ENCODE measurements at places on chromosomes 13 and 19.
A peak's percentile ranks its signal among the peaks of the same experiment; 100 is the strongest.

GRCh38 chr13:37288057-37288720, 182.7 kb upstream of the CSNK1A1L start:
- DNase-seq, result no peak

DNA sequence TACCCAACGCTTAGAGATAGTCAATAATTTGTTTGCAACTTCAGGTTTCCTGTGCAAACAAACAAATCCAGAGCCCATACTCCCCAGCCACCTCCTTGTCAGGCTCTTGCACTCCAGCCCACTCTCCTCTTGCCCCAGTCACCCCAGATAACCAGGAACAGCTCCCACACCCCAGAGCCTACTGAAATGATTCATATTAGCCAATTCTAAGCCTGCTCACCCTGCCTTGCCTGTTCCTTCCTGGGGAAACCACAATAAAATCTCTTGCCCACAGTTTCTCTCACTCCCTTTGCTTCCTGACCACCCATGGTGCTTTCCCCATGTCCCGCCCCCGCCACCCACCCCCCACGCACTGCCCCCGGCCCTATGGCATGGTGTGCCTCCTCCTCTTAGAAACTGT, 3.8 kb upstream of the ACTL9 start:
- DNase-seq, result no peak

DNA sequence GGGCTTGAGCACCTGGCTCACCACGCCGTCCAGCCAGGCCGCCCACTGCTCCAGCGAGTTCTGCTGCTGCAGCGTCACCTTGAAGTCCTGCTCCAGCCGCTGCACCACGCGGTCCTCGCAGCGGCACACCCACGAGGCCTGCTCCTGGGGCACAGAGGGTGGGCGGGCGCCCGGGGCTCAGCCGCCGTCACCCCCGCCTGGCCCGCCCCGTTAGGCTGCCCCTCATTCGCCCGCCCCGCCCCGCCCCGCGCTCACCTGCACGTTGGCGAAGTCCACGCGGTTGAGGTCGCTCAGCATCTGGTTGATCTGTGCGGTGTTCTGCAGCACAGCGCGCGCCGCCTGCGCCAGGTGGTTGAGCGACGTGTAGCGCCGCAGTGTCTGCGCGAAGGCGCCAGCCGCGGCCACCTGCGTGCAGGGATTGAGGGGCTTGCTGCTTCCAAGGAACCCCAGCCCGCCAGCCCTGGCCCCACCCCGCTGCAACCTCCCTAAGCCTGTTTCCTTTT, 11.3 kb downstream of the DCAF15 start:
- no peak for DNase-seq

DNA sequence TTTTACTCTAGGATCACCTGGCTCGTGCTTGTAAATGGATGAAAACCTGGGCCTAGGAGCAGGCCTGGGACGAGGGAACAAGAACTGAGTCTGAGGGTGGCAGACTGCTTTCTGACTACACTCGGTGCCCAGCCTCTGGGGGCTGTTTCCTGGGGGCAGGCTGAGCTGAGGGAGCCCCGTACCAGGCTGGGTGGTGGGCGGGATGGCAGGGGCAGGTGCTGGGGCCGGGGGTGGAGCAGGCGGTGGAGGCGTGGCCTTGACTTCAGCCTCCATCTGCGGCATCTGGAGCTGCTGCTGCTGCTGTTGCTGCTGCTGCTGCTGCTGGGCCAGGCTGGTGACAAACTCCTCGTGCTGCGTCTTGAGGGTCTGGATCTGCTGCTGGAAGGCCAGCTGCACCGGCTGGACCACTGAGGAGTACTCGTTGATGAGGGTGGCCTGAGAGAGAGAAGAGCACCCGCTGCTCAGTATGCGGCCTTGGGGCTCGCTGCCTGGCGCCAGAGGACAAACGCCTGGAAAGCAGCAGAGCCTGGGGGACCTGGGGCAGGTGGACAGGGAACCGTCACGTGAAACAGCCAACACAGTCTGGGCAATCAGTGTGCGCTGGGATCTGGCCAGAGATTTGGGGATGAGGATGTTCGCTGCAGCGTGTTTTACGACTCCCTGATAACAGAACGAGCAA, 12.6 kb downstream of the CHERP start:
- DNase-seq, result no peak

GRCh38 chr13:68550330-68550729, 1320.2 kb upstream of the PCDH9 start:
- DNase-seq, result no peak

- DNase-seq, result no peak
These were observed 936.9 kb downstream of the EFNB2 start for GRCh38 chr13:105598529-105598928.

DNA sequence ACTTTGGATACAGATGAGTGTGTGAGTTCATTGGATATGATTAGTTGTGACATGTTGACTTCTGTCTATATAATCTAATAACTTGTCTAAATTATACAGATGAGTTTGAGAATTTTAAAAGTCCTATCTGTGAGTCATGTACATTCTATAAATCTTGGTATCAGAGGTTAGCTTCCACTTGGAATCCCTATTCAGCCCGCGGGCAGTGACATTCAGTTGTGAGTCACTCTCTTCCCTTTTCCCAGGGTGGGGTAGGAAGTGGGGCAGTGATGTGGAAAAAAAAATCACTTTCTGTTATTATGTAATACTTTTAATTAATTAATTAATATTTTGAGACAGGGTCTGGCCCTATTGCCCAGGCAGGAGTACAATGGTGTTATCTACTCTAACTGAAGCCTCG, 33.0 kb upstream of the ZNF808 start:
- no peak for DNase-seq

- DNase-seq, result peak; percentile 75
These were observed 14.2 kb downstream of the ONECUT3 start for GRCh38 chr19:1767464-1767933.

Measured in GM18507 (cell line).